ENCODE measurements at places on chromosomes 16 and 17.

GRCh38 chr17:1035546-1036170 is 38.7 kb downstream of the TIMM22 start:
- DNase-seq = no peak

GRCh38 chr17:8910969-8911604 is 43.6 kb upstream of the PIK3R6 start:
- no peak for DNase-seq

GRCh38 chr16:58655215-58655596 is 25.6 kb upstream of the CNOT1 start:
- DNase-seq = no peak

DNA sequence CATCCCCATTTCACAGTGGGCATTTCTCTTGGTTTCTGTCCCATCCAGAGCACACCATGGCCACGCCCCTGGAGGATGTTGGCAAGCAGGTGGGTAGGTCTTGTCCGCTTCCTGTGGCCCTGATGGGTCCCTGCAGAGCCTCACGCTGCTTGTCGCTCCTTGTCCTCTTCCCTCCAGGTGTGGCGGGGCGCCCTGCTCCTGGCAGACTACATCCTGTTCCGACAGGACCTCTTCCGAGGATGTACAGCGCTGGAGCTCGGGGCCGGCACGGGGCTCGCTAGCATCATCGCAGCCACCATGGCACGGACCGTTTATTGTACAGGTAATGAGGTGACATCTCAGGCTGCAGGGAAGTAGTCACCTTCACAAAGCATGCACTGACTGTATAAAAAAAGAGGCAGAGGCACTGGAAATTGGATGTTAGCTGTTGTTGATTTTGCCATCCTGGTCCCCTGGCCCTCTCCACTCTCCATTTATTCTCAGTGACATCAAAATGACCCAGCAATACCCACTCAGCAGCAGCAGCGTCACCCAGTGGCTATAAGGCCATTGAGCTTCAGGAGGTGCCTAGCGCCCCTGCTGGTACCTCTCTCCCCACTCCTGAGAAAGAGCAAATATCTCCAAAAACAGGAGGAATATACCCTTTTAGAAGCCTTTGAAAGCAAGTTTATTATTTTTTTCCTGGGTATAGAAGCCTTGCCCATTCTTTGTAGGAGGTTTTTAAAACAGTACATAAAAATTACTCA is 13.7 kb downstream of the METTL22 start:
- DNase-seq = no peak

DNA sequence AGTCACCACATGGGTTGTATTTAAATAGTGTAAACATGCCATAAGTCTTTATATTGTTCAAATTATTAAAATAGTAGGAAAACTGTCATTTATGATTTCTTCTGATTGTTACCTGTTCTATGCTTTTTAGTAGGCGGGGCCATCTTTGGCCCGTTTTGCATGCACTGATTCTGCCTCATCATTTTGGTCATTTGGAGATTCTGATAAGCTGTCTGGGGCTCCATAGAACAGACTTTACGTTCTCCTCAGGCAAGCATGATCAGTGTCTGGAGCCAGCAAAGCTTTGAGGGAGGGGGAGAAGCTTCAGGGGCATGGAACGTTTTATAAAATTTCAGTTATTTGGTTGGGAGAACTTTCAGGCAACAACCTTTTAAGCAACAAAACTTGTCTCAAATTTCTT is 8.8 kb downstream of the NDEL1 start:
- no peak for DNase-seq

- no peak for DNase-seq
Measured at GRCh38 chr17:40474419-40475002, 26.9 kb downstream of the TNS4 start.

DNA sequence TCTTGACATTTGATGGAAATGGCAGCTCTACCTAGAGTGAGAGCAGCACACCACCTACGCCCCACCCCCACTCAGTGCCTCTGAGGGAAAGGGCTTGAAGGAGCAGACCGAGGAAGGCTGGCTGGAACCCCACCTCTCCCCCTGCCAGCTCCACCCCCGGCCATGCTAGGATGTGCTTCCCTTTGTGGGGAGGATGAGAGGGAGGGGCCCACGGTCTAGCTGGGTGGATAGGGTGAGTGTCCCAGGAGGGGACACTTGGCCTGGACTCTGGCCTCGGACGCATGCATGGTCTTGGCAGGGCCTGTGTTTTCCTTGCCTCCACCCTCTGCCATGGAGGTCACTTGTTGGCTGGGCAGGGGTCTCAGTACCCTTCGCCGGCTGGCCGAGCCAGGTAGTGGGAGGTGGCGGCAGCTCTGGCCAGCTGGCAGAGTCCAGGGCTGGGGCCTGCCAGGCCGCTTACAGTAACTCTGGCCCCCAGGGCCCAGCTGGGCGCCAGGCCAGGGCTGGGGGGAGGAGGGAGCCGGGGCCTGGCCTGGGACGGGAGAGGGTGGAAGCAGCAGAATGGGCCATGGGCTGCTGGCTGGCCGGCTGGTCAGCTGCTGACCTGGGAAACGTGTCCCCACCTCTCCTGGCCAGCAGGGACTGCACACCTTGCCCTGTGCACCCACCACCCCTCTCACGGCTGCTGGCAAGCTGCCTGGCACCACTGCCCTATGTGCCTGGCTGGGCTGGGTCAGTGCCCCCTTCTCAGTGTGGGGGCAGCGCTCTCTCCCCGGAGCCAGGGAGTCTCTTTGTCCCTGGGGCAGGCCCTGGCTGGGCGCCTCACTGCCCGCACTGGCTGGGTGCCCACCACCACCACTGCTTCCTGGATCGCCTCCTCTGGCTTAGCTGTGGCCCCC is 23.0 kb downstream of the RARA start:
- DNase-seq = no peak

DNA sequence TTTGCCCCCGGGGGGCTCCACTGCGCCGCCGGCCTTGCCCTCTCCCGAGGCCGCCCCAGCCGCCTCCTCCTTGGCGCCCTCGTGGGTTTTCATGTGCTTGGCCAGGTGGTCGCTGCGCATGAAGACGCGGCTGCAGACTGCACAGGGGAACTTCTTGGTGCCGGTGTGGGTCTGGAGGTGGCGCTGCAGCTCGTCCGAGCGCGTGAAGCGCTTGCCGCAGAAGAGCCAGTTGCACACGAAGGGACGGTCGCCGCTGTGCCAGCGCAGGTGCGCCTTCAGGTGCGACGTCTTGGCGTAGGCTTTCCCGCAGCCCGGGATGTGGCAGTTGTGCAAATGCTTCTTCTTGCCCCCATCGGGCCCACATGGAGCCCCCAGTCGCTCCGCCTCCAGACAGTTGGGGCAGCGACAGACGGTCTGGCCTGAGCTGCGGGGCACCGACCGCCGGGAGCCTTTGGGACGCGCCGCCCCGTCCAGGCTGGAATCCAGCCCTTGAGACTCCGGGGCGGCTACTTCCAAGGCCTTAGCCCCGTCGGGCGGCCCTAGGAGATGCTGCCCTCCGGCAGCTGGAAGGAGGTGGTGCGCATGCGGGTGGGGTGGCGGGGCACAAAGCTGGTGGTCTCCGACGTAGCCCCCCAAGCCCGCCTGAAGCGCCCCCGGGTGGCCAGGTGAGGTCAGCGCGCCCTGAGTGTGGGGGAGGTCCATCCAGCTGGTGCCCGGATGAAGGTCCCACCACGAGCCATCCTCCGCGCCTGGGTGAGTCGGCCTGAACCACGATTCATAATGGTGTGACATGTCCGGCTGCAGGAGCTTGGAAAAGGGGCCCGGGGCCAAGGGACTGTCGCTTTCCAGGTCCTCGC is 3.4 kb downstream of the SP6 start:
- DNase-seq = peak; percentile 22

DNA sequence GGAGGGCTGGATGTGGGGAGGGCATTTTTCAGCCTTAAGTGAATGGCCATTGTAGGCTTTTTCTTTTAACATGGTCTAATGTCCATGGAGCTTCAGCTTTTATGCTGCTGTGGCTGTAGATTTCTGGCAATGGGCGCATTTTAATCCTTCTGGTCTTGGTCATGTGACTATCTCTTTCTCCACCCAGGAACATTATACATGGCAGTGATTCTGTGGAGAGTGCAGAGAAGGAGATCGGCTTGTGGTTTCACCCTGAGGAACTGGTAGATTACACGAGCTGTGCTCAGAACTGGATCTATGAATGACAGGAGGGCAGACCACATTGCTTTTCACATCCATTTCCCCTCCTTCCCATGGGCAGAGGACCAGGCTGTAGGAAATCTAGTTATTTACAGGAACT is 4.7 kb upstream of the NME2 start:
- DNase-seq = no peak

DNA sequence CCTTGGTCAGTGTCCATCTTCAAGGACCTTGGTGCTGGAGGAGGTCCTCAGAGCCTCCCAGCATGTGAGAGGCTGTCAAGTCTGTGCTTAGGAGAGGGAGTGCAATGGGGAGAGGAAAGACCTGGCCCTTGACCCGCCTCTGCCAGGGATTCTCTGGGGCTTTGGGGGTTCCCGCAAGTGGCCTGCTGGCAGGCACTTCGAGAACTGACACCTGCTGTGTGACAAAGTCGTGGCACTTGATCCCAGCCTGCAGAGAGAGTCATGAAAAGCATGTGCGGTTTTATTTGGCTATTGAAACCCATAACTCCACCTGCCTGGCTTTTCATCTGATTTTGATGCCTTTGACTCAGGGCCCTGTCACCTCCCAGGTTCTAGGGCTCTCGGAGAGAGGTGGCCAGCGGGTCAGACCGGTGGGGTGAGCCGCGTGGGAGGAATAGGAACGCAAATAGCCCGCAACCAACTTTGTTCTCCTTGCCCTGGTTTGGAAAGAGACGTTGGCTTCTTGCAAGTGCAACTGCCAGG is 42.8 kb upstream of the GSE1 start:
- DNase-seq = peak; percentile 28

DNA sequence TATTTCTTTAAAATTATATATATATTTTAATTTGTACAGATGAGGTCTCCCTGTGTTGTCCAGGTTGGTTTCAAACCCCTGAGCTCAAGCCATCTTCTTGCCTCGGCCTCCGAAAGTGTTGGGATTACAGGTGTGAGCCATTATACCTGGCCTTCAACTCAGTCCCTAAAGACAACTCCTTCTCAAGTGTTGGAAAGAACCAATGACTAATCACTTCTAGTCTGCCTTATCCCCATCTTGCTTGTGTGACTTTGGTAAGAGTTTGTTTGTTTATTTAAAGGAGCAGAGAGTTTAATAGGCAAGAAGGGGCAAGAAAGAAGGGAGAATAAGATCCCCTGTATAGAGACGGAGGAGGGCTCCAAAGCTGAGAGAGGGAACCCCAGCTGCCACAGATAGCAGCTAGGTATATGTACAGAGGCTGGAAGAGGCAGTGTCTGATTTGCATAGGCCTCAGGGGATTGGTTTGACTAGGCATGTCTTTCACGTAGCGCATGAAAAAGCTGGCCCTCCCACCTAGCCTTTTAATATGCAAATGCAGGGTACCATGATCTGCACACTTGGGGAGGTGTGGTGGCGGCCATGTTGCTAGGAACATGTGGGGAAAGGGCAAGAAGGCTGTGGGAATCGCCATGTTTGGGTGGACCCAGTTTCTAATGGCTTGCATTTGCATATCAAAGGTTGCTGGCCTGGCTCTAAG is 21.5 kb downstream of the ABCC1 start:
- no peak for DNase-seq

DNA sequence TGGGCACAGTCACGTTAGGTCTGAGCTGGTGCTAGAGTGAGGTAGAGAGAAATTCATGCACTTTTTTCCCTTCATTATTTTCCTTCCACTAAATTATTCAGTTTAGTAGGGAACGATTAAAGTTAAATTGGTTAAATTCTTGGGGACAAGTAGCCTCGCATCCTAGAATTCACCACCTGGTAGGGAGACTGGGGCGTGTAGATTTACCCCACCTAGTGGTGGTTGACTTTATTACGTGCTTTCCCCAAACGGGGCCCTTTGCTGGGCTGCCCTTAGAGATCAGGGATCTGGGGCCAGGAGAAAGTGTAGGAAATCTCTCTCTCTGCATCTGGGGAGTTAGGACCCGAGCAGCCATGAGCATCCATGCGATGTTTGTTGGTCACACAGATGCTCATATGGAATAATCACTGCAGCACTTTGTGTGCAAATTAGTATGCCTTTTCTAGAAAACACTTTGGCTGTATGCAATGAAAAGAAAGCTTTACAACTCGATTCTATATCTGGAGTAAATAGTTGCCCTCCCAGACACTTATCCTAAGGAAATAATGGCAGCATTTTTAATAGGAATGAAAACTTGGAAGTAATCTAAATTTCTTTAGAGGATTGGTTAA is 107.0 kb downstream of the PLCG2 start:
- DNase-seq = no peak

GRCh38 chr16:56993204-56993603 is 3.8 kb downstream of the NLRC5 start:
- DNase-seq = no peak

GRCh38 chr17:66724581-66725341 is 110.2 kb upstream of the CACNG5 start:
- no peak for DNase-seq

DNA sequence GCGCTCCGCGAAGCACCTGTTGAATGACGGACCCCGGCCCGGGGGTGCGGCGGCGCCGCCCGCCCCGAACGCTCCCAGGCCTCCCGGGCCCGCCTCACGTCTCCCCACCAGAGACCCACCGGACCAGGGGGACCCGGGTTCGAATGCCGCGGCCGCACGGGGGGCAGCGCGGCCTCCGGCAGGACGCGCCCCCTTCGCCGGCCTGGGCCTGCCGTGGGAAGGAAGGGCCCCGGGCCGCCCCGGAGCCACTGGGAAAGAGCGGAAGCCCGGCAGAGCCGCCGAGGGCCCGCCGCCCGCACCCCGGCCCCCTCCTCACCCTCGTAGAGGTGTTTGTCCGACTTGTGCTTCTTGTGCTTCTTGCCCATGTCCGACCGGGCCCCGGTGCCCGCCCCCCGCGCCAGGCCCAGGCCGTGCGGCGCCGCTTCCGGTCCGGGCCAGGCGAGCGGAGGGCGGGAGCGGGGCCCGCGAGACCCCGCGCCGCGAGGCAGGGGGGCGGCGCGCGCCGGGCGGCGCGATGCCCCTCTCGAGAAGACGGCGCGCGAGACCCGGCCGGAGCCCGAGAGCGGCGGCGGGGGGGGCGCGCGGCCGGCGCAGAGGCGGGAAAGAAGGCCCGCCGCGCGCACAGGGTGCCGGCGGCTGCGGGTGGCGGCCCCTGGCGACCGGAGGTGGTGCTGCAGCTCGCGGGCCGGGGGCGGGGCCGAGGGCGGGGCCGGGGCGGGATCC is at the start of gene BRD7:
TSS of gene BRD7 (minus strand) at position 579 of the 723 bp plus-strand sequence. CDS start at position 365, 214 bp downstream.
- peak; percentile 62 for DNase-seq

GRCh38 chr16:86010680-86011141 is 111.7 kb downstream of the IRF8 start:
- DNase-seq = no peak

GRCh38 chr17:45432405-45433158 is at the start of gene ARHGAP27:
TSS of gene ARHGAP27 (minus strand) at chr17:45432870. CDS start at chr17:45430279, 2,591 bp downstream.
- no peak for DNase-seq

- DNase-seq = no peak
Measured at GRCh38 chr17:40027614-40028012, 12.4 kb downstream of the CSF3 start.

- DNase-seq = no peak
Measured at GRCh38 chr17:61325382-61326073, 74.1 kb upstream of the TBX2 start.

- no peak for DNase-seq
Measured at GRCh38 chr16:4055748-4056147, 60.5 kb downstream of the ADCY9 start.

Measured in stimulated activated CD4-positive, alpha-beta T cell treated with anti-CD3 and anti-CD28 coated beads, Interleukin-1b, Interleukin-23, amount 100 ng/mL, for 48 hours (primary cell).